ENCODE measurements at places on chromosomes 11 and 22.

DNA sequence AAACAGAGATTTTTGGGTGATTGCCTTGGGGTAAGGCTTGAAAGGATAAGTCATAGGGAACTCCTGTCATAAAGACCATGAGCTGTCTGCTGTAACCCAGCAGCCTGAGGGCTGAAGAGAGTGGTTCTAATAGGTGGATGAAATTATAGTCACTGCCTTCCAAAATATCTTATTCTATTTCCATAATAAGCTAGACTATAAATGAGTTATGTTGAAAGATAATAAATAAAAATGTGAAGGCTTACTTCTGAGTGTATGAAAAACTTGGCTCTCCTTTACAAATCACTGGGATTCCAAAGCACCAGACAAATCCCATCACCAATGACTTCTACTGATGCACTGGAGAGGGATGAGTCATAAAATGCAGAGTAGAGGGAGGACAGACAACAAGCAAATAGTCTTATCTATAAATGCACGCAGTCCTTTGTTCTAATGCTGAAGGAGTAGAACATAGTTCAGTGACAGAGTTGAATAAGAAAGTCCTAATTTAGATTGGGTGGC lies 775.0 kb upstream of the LRRC4C start:
- no peak for DNase-seq

- DNase-seq = no peak
These were observed 1568.5 kb downstream of the FAM181B start for GRCh38 chr11:81165164-81165563.

DNA sequence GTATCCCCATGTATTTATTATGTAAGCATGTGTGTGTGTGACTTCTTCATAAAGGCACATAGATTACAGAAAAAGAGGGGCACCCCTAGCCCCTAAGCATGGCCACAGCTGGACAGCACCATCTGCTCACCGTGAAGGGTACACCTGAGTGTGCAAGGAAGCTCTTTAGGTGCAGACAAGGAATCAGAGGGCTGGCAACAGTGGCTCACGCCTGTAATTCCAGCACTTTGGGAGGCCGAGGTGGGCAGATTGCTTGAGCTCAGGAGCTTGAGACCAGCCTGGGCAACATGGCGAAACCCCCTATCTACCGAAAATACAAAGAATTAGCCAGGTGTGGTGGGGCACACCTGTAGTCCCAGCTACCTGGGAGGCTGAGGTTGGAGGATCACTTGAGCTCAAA lies 56.3 kb downstream of the DGCR2 start:
- no peak for DNase-seq

- no peak for DNase-seq
These were observed 4.2 kb upstream of the LRRC32 start for GRCh38 chr11:76674517-76675400.

- no peak for DNase-seq
These were observed 205.9 kb downstream of the HIPK3 start for GRCh38 chr11:33463059-33463458.
